Activated effector memory CD4-positive, alpha-beta T cell treated with Interleukin-2 at 50 U/mL for 16 hours (primary cell): ENCODE measurements at places on chromosomes 5 and 9.

DNA sequence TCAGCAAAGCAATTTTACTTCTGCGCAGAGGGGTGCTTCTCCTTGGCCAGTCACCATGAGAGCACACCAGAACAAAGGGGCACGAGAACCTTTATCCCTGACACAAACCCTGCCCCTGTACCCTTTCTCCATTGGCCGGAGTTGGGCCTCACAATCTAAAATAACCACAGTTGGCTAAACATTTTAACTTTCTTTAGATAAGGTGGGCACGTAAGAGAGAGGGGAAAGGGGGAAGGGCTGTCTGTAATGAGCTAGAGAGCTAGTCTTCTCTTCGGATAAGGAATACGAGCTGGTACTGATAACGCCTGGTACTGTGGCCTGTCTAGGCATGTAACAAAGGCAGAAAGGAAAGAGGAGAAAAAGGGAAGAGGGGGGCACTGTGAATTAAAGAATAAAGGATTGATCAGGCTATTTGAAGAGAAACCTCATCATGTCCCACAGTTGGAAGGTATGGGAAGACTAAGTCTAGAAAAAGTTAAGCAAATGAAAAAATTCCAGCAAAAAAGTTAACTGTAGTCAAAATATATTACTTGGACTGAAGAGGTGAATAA lies 1.8 kb upstream of the IARS1 start:
- DNase-seq, result no peak

DNA sequence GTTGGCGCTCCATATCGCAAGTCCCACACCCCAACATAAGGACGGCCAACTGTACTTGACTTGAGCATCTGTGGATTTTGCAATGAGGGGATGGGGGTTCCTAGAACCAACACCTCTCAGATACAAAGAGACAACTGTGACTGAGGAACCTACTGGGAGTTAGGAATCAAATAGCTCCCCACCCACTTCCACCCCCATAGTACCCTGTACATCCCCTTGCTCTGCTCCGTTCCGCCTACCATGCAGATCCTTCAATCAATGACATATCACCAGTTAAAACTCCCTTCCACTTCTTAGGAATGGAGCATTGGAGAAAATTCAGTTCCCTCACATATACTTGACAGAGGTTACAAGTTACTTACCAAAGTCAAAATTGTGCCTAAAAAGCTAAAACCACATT lies 140.9 kb downstream of the MLLT3 start:
- no peak for DNase-seq

GRCh38 chr9:87498811-87499360 lies 1.2 kb downstream of the DAPK1 start:
- DNase-seq, result no peak

GRCh38 chr5:172979778-172980177 lies 3.8 kb upstream of the ATP6V0E1 start:
- DNase-seq, result no peak

DNA sequence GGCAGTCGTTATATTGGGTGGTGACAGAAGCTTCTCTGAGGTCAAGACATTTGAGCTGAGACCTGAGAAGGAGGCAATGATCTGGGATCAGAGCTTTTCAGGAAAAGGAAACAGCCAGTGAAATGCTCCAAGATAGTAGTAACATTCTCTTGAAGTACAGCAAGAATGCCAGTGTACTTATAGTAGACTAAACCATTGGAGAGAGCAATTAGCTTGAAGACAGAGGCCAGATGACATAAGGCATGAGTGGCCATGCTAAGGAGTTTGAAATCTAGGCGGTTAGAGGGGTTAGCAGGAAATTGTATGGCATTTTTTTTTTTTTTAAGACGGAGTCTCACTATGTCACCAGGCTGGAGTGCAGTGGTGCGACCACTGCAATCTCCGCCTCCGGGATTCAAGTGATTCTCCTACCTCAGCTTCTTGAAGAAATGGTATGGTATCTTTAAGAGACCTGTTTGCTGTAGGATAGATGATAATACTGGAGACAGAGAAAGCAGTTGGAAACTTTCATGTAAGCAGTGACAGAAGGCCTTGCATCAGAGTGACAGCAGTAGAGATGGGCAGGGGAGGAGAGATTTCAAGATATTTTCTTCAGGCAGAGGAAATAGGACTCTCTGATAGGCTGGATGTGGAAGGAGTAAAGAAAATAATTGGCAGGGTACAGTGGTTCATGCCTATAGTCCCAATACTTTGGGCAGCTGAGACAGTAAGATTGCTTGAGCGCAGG lies 482.2 kb upstream of the PAPPA start:
- no peak for DNase-seq

DNA sequence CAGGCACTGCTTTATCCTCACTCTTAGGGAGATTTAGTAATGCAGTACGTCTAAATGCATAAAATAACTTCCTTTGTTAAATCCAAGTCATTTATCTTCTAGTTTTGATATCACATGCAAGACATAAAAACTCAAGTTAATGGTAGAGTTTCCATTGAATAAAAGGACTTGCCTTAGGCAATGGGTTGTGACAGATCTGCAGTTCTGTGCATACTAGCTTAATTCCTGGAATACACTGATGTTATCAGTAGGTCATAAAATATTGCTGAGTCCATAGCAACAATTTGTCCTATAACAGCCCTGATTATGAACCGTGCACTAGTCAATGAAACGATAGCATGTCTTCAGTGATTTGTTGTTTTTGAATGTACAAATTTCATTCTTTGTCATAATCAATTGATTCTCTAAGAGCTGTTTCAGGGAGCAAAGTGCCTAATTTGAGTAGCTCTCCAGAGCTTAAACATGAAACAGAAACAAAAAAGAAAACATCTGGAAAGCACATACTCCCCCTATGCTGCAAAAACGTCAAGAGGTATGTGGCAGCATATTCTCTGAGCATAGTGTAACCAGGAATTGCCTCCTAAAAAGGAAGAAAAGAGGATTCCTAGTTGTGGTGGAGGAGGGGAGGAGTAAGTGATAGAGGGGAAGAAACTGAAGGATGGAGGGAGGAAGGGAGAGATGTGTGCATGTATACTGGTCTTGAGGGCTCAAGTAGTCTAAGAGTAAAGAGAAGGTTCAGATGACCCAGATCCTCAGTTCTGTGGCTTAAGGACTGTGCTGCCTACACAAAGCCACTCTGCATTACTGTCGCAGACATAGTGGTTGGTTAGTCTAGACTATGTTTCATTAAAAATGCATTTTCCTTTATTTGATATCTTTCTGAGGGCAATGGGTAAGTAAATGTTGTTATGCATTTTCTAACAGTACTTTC lies 589.2 kb downstream of the PRR16 start:
- no peak for DNase-seq
